Right atrium auricular region (tissue), 2 donors: ENCODE measurements at places on chromosomes 1 and 21. TPM values are rescaled to one million over a fixed set of nuclear protein-coding genes. Genes with fewer than 3 reads are reported as not detected.

GRCh38 chr1:51044834-51045233, 57.2 kb upstream of the C1orf185 start:
- no peak for DNase-seq

DNA sequence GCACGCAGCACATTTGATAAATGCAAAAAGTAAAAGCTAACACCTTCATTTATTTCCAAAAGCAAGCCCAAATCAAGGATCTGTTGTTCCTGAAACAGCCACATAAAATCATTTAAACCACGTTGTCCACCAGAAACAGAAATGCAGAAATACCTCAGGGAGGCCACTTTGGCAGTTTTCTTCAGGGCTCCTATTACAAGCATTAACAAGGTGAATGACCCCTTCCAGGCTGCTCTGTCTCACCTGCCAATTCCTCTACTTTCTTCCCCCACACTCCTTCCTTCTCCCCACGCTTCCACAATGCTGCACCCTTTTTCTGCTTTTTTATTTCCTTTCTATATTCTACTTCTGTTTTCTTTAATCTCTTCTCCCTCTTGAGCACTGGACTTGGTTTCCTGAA, 55.0 kb upstream of the PTGFRN start:
- no peak for DNase-seq

GRCh38 chr1:119341372-119341947, 27.1 kb upstream of the HAO2 start:
- no peak for DNase-seq

GRCh38 chr1:68826836-68827235, 330.0 kb upstream of the DEPDC1 start:
- DNase-seq = no peak

MAN1C1 gene
- 13.6 TPM for total RNA-seq
